ENCODE measurements at places on chromosomes 3 and 15. TPM values are rescaled to one million over a fixed set of nuclear protein-coding genes. Genes with fewer than 3 reads are reported as not detected.

GRCh38 chr15:29852201-29852600, 29.9 kb upstream of the TJP1 start:
- no peak for DNase-seq

GRCh38 chr15:58015565-58015964, 49.9 kb downstream of the ALDH1A2 start:
- DNase-seq = no peak

- peak; percentile 1 for DNase-seq
Measured at GRCh38 chr15:31263751-31264558, 62.7 kb upstream of the KLF13 start.

- DNase-seq = no peak
Measured at GRCh38 chr3:88362428-88362827, 212.7 kb downstream of the C3orf38 start.

- DNase-seq = no peak
Measured at GRCh38 chr3:127886231-127886955, 28.6 kb upstream of the KBTBD12 start.

DNA sequence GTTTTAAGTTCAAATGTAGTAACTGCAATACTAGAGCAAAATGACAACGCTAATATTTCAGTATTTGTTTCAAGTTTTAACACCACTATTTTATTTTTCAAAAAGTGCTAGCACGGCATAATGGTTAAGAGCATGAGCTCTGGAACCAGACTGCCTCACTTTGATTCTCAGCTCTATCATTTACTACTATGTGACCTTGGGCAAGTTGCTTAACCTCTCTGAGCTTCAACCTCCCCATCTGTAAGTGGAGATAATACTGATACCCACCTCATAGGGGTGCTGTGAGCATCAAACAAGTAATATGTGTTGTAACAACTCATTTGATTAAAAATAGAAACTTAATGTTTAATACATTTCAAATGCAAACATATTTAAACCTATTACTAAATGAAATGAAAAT, 115.4 kb upstream of the NPHP3 start:
- DNase-seq = no peak

ATP13A5 gene
- not detected for total RNA-seq

Data from neural progenitor cell (in vitro differentiated cells).